ENCODE measurements at places on chromosomes 11 and 22.

DNA sequence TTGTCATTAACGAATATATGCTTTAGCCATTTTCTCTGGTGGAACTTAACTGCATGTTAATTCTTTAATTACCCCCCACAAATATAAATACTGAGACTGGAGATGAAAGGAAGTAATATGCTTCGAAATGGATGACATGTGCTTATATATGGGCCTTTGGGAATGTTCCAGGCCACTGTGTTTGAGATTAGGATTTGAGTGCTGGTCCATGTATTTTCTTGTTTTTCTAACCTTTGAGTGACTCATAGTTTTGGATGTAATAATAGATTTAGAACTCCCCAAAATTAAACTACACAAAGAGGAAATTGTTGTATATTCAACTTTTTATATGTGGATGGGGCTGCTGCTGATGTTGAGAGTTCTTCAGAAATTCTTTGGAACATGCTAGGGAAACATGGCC, 54.2 kb downstream of the EXT2 start:
- no peak for DNase-seq

- no peak for DNase-seq
These were observed 21.4 kb downstream of the KIF18A start for GRCh38 chr11:28086569-28086968.

GRCh38 chr11:110565357-110566336, 135.9 kb downstream of the FDX1 start:
- DNase-seq = no peak

- no peak for DNase-seq
These were observed 3.2 kb downstream of the CD6 start for GRCh38 chr11:60974726-60975125.

DNA sequence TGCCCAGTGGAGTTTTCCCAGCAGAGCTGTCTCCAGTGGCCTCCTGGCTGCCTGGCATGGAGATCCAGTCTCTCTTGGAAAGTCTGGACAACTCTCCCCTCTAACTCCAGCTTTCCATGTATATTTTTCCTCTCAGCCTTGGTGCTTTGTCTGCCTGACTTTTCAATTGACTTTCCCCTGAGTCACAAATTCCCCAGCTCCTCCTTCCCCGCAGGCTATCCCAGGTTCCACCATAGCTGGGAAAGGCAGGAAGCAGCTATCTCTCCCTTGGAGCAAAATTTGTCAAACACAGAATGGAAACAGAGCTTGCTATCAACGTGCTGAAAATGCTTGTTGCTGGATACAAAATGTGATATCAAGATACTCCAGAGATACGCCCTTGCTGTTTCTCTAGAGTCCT, 384.8 kb downstream of the TMEM135 start:
- no peak for DNase-seq

- no peak for DNase-seq
These were observed 42.2 kb upstream of the CYP2D6 start for GRCh38 chr22:42172773-42173172.

GRCh38 chr11:68273026-68273738, 1.4 kb upstream of the C11orf24 start:
- no peak for DNase-seq

DNA sequence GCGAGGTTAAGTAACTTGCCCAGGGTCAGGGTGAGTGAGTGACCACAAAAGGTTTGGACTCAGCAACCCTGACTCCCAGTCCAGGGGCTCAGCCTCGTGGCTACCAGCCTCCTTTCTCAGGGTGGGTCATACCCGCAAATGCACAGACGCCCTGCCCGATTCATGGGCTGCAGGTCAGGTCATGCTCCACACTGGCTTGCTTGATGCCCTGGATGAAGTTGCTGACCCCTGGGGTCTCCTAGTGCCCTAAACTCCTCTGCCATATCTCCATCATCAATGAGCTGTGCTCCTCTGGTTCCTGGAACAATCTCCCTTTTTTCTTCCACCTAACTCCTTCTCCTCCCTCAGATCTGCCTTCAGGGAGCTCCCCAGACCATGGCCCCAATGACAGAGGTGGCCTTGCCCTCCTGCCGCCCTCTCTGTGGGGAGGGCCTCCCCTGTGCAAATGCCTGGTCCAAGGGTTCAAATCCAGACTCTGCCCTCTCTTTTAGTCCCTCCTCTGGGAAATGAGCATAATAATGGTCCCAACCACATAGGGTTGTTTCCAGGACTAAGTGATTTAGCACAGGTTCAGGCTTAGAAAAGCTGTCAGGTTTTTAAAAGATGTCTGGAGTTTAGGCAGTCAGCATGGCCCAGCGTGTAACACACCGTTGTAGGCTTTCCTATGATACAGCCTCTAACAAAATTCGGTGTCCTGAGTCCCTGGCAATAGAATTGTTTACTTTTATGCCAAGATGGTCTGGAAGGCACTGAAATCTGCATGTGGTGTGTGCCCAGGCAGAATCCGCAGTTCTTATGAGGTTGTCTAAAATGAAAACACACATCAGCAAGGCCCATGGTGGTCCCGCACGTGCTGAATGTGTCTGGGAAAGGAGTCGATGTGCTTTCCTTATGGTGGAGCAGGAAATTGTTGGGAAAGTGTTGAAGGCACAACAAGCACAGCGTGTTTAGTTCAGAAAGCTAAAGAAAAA, 63.6 kb downstream of the CD82 start:
- no peak for DNase-seq

DNA sequence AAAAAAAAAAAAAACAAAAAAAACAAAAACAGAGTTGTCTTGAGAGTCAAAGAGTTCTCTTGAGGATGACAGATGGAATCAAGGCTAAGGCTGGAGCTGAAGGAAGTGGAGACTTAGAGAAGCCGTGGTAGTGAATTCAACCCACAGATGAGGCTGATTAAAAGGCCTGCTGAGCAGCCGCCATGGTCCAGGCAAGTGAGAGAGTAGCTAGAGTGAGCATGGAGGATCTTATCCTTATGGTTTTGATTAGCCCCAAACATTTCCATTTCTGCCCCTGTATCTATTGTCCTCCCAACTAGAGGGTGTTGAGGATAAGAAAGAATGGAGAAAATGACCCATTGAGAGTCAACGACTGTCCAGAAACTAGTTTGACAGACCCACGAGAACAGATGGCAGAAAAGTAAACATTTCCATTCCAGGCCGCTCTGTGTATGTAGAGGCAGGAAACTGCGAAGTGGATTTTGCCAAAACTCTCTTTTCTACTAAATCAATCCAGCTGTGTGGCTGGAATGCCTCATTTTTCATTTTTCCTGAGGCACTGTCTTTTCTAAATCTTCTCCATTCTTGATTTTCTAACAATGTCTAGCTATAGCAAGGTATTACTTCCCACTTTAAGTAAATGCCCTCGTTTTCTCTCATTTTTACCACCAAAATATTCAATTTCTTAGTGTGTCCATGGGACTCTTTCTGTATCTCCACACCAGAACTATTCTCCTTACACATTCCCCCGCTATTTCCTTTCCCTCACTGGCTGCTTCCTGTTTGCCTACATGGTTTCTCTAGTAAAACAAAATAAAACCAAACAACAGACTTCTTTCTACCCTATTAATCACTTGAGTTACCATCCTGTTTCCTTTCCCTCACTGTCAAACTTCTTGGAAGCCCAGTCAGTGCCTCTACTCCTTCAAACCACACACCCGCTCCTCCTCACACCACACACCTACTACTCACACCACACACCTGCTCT, 5.4 kb upstream of the MMP8 start:
- DNase-seq = no peak

DNA sequence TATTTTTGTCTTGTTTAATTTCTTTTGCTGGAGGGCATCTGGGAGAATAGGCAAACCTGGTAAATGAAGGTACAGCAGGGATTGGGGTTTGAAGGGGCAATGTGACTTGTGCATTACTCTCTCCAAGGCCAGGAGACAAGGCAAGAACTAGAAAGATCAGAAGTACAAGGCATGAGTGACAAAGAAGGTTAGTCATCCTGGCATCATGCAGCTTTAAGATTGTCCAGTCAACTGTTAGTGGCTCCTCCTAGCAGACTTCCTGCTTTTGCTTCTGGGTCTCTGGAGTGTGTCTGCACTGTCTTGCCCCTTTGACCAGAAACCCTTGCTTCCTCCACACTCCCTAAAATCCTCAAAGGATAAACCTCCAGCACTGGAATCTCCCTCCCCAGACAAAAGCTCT, 27.2 kb upstream of the GLYATL1 start:
- DNase-seq = no peak

DNA sequence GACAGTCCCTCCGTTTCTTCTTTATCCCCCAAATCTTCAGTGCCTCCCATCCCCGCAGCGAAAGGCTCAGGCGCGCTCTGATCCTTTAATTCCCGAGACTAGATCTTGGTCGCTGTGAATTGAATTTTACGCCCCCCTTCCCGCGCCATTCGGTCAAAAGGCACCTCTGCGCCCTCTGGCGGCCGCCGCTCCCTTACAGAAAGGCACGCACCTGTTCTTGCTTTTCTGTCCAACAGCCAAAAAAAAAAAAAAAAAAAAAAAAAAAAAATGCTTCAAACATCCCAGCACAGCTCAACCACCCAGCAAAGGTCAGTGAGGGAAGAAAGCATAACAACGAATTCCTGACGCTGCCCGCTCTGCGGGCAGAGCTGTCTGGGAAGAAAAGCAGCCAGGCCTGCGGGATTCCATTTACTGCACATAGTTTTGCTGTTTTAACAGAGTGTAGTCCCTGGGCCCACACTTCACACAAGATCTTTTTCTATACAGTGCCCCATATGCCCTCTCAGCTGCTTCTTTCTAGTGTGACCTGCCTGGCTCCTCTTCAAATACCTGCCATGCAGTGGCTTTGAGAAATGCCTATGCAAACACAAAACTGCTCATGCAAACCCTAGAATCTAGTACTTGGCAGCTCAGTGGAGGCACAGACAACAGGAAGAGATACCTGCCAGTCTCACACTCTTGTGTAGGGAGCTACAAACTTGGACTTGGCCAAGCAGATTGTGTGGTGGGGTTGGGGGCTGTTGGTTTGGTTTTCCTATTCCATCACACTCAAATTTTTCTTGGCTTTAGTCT, 1.3 kb upstream of the ESAM start:
- peak; percentile 76 for DNase-seq

- DNase-seq = no peak
These were observed 49.3 kb downstream of the PPME1 start for GRCh38 chr11:74220376-74220775.

- no peak for DNase-seq
These were observed 2.2 kb downstream of the PHF21B start for GRCh38 chr22:45007391-45008185.

GRCh38 chr11:79949574-79949973, 508.7 kb upstream of the TENM4 start:
- no peak for DNase-seq

DNA sequence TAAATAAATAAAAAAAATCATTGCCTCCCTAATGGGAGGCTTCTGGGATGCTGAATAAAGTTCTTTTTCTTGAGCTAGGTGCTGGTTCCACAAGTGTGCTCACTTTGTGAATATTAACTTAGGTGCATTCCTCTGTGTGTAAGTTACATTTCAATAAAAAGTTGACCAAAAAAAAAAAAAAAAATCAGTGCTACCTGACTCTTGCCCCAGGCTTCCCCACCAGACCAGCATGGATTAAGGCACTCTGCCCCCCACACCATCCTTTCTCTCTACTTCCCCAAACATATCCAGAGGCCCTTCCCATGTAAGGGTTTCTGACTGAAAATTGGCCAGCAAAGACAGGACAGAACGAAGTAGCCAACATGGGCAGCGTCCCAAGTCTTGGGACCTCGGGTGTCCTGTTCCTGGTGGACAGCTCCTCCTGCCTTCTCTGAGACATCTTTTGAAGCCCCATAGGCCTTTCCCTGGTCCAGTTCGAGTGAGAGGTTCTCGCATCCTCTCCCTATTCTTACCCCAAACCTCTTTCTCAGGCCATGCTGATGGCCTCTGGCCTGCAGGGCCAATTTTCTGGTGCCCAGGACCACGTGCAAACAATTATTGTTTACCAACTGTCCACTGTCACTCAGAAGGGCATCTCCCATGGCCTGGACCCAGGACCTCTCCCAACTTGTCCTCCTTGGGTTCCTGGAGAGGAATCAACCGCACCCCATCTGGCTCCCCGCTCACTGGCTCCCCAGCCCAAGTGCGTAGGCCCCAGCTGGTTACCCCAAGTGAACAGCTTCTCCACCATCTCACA, 14.9 kb upstream of the KCTD14 start:
- DNase-seq = no peak

GRCh38 chr11:117643606-117644300, 153.3 kb downstream of the DSCAML1 start:
- no peak for DNase-seq

- DNase-seq = no peak
These were observed 70.7 kb downstream of the SIK2 start for GRCh38 chr11:111672949-111673348.

DNA sequence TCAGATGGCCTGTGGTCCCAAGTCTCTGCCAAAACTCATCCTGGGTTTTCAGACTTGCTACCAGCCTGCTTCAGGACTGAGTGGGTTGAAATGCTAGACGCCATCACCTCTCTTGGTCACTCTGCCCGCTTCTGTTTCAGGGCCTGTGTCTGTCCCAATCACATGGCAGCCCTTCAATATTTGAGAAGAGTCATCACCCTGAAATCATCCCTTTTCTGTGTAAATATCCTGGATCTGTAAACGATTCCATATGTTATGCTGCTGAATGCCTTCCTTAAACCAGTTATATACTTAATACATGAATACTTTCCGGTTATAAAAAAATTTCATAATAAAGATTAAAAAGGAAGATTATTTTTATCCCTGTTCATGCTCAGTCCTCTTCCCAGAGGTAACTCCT, 39.8 kb upstream of the TLCD5 start:
- DNase-seq = no peak

DNA sequence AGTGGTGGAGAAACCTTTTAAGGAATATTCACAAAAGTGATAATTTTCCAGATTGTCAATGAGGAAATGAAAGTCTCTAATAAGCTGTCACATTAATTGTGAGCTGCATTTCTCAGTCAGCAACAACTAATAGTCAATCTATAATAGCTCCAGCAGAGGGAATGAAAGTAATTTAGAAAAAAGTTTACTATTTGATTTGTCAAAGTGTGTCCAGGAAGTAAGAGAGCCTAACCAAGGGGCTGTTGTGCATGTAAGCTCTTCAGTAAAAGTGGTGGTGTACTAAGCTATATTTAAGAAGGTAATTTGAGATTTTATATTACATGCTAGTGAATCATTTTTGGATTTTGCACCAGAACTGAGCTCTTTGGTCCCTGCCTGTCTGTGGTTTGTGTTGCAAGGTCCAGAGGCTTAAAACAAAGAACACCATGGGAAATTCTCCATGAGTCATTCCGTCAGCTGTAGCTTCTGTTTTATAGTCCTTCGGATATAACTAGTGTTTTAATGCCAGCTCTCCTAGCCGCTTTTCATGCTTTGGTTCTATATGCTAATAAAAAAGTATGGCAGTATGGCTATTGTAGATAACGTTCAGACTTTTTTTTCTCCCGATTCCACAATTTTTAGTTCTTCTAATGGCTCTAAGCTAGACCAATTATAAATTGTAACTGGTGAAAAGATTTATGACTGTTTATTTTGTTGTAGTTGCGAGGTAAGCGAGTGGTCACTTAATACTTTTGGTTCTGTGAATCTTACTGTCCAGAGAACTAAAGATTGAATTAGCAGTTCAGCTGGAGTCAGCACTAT, 64.6 kb downstream of the ARHGEF12 start:
- DNase-seq = no peak

DNA sequence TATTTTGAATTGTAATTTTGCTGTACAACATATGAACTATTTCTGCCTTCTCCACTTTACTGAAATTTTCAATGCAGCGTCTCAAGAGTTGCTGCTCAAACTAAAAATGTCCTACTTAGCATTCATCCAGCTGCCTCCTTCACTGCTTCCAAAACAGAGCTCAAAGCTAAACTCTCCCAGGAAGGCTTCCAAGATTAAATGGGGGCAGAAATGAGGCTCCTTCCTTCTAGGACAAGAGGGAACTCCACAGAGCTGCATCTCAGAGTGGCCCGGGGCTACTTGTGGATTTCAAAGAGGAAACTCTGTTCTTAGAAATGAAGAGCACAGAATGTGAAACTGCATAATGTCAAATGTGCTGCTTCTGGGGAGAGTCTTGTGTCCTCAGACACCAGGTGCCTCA, 295.9 kb upstream of the NCAM1 start:
- no peak for DNase-seq

Measured in activated CD4-positive, CD25-positive, alpha-beta regulatory T cell treated with anti-CD3 and anti-CD28 coated beads, Interleukin-2, amount 50 U/mL, for 16 hours (primary cell).